ENCODE measurements at places on chromosomes 12 and 14.

GRCh38 chr12:104969343-104969742, 11.3 kb upstream of the SLC41A2 start:
- no peak for DNase-seq

DNA sequence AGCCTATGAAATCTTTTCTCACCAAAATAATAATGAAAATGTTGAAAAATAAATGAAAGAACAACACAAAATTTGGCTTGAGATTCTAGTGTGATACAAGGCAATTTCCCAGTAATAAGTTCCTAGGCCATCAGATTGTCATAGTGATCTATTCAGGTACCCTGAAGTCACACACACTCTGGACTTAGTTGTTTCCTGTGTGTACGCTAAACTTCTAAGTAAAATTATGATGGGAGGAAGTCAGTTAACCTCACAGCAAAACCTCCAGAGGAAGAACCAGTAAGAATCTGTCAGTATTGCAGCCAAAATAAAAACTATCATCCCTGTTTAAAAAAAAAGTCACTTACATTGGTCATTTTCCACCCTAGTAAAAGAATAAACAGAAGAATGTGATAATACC, 81.9 kb downstream of the DBX2 start:
- no peak for DNase-seq

DNA sequence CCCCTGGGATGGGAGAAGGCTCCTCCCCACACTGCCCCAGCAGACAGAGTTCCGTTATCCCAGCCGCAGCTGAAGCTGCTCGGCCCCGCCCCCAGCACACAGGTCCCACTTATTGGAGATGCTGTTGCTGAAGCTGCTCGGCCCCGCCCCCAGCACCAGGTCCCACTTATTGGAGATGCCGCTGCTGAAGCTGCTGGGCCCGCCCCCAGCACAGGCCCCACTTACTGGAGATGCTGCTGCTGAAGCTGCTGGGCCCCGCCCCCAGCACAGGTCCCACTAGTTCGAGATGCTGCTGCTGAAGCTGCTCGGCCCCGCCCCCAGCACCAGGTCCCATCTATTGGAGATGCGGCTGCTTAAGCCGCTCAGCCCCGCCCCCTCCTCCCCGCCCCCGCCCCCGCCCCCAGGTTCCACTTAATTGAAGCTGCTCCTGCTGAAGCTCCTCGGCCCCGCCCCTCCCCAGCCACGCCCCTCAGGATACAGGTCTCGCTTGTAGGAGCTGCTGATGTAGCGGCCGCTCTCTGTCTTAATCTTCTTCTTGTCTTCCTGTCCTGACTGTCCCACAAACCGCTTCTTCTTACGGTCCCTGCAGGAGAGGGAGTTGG, 12.0 kb downstream of the CFAP73 start:
- no peak for DNase-seq

GRCh38 chr14:36942522-36943245, 229.7 kb downstream of the SLC25A21 start:
- no peak for DNase-seq

DNA sequence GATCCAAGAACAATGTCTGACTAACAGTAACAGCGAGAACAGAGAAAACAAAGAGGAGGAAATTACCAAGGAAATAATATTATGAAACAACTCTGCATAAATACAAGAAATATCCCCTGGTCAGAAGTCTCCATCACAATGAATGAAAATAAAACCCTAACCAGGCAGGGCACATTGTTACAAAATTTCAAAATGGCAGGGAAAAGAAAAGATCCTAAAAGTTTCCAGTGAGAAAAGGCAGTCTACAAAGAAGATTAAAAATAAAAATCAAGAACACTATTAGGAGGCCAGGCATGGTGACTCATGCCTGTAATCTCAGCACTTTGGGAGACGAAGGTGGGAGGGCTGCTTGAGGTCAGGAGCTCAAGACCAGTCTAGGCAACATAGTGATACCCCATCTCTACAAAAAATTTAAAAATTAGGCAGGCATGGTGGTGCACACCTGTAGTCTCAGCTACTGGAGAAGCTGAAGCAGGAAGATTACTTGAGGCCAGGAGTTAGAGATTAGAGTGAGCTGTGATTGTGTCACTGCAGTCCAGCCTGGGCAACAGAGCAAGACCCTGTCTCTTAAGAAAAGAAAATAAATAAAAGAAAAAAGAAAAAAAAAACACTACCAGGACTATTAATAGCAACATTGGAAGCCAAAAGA, 47.8 kb downstream of the FERMT2 start:
- DNase-seq: no peak

DNA sequence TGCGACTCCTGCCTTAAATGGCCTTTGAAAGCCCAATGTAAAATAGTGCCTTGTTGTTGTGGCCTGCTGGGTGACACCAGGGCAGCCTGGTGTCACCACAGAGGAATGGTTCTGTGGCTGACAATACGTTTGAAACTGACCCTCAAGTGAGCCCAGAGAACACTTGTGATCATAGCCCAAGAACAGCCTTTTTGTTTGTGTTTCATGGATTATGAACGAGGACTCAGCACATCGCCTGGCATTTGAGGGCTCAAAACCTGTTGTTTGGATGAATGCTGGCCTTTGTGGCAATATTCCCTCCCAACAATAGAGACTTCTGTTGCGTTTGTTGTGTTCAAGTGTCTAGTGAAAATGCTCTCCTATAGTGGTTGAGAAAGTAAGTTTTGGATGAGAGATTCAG, 48.5 kb downstream of the TSPAN9 start:
- DNase-seq: no peak

GRCh38 chr14:32980902-32981501, 42.3 kb downstream of the NPAS3 start:
- DNase-seq: no peak

DNA sequence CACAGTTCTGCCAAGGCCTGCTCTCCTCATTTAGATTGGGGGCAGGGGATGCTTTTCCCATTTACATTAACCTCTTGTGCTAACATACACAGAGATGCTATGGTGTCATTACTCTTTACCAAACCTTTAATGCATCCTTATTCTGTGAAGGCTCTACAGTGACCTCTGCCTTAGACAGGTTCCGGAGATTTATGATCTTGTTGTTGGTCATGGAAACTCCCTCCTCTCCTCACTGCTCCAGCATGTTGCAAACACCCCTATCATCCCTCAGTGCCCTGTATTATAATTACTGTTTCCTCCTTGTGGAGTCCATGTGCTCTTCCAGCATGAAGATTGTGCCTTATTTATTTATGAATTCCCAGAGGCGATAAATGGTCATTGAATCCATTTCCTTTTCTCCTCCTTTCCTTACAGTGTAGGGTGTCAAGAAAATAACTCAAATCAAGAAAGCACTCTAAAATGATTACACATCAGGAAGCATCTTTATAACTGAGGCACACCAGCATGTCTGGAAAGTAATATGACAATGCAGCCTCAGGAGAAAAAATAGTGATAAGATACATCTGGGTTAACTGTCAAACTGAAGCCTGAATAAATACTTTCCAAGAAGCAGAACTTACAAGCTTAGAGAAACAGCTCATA, 37.8 kb downstream of the RTN1 start:
- no peak for DNase-seq

GRCh38 chr14:96579358-96579757, 77.2 kb downstream of the PAPOLA start:
- no peak for DNase-seq

- DNase-seq: no peak
Observed at GRCh38 chr12:54879150-54879549, 24.8 kb downstream of the MUCL1 start.

DNA sequence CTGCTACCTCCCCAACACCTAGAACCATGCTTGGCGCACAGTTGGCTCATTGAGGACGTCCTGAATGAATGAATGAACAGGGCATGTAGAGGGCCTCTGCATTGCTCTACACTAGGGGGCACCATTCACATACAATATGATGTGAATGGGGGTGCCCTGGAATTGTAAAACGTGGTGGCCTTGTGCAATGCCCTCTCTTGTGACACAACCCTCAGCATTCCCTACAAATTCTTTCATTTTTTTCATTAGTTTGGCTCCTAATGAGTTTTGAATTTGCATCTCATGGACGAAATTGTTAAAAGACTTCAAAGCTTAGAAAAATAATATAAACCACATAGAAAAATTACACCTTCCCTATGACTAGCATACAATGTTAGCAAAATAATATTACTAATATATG, 2.3 kb upstream of the DIO2 start:
- DNase-seq: no peak

DNA sequence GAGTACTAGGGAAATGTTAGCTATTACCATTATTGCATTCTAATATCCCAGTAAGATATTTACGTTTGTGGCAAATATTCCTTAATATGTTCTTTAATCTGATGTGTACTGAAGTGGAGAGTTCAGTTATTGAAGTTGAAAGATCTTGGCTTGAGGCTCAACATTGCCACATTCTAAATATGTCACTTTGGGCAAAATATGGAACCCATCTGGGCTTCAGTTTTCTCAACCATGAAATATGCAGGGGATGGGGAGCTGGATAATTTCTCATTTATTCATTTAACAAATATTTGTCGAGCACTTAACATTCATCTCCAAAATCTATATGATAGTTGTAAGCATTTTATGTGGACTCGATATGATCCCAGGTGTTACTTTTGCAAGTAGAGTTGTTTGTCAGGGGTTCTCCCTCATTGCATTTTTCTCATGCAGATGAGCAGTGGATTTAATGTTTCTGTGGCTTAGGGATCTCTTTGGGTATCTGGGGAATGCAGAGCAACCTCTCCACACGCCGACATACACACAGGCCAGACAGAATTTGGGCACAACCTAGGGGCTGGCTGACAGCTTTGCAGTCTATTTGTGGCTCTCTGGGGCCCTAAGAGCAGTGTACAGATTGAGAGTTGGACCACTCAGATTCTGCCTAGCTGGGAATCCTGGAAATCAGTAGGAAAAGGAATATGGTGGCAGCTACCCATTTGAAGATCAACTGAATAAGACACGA, 26.6 kb upstream of the APPL2 start:
- no peak for DNase-seq

DNA sequence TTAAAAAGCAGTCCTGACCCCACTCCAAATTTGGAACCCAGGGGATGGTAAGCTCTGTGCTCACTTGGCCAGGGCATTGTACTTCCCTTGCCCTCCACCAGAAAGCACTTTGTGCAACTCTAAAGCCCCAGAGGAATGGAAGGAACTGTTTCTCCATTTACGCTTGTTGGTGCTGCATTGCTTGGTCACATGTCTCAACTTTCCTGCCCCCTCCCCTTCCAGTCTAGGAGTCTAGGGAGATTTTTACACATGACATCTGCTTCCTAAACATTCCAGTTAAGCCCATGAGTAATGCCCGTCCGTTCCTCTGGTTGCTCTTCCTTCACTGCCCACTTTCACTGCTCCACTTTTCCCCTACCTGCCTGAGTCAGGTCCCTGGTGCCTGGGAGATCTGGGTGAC, 92.6 kb upstream of the MAP1LC3B2 start:
- no peak for DNase-seq

- DNase-seq: no peak
Observed at GRCh38 chr14:103806805-103807204, 40.6 kb downstream of the PPP1R13B start.

GRCh38 chr12:120764816-120765215, 39.2 kb downstream of the ACADS start:
- no peak for DNase-seq

DNA sequence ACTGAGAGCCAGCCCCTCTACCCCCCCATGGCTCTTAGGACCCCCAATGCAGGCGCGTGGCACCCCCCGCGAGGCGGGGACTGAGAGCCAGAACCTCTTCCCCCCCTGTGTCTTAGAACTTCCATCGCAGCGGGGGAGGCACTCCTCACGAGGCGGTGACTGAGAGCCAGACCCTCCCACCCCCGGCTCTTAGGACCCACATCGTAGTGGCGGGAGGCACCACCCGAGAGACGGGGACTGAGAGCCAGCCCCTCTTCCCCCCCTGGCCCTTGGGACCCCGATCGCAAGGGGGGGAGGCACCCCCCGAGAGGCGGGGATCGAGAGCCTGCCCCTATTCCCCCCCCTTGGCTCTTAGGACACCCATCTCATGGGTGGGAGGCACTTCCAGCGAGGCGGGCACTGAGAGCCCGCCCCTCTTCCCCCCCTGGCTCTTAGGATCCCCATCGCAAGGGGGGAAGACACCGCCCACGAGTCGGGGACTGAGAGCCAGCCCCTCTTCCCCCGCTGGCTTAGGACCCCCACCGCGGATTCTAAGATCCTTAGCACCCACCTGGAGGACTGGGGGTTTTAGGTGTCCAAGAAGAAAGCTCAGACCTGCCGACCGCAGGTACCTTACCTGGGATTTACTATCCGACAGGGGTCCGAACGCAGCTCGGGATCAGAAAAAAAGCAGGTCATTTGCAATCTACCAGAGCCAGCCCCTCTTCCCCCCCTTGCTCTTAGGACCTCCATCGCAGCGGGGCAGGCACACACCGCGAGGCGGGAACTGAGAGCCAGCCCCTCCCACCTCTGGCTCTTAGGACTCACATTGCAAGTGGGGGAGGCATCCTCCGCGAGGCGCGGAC, 44.9 kb downstream of the DDX11 start:
- DNase-seq: no peak

- DNase-seq: no peak
Observed at GRCh38 chr12:24491968-24492367, 456.9 kb downstream of the BCAT1 start.

- no peak for DNase-seq
Observed at GRCh38 chr12:121284551-121285390, 11.7 kb downstream of the CAMKK2 start.

- DNase-seq: no peak
Observed at GRCh38 chr14:105059925-105060565, 5.2 kb downstream of the GPR132 start.
